Inflammatory macrophage treated with lipopolysaccharide for 4 hours (primary cell): ENCODE measurements at places on chromosomes 3 and 15.
A peak's percentile ranks its signal among the peaks of the same experiment; 100 is the strongest.

DNA sequence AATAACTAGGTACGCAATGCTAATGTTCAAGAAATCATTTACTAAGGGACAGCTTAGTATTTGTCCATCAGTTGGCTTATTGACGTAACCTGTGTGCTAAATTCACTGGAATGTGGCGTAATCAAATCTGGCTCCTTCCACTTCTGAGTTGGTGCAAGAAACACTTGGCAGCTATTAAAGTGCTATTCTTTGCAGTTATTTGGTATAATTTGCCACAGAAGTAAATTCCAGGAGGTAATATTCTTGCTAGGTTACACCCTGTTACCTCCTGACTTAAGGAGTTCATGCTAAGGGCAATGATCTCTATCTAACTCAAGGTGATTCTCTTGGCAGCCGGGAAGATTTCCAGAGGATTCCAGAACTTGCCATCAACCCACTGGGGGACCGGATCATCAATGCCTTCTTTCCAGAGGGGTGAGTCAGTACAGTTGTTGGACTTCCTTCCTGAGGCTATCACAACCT lies 25.5 kb downstream of the CHP1 start:
- DNase-seq = peak; percentile 73

GRCh38 chr3:47512416-47513124 lies 942 bp downstream of the ELP6 start:
- DNase-seq = peak; percentile 3

GRCh38 chr15:100111125-100112060 lies 230.4 kb downstream of the ADAMTS17 start:
- DNase-seq = no peak

- DNase-seq = no peak
These were observed 32.1 kb upstream of the RFTN1 start for GRCh38 chr3:16545413-16546185.

DNA sequence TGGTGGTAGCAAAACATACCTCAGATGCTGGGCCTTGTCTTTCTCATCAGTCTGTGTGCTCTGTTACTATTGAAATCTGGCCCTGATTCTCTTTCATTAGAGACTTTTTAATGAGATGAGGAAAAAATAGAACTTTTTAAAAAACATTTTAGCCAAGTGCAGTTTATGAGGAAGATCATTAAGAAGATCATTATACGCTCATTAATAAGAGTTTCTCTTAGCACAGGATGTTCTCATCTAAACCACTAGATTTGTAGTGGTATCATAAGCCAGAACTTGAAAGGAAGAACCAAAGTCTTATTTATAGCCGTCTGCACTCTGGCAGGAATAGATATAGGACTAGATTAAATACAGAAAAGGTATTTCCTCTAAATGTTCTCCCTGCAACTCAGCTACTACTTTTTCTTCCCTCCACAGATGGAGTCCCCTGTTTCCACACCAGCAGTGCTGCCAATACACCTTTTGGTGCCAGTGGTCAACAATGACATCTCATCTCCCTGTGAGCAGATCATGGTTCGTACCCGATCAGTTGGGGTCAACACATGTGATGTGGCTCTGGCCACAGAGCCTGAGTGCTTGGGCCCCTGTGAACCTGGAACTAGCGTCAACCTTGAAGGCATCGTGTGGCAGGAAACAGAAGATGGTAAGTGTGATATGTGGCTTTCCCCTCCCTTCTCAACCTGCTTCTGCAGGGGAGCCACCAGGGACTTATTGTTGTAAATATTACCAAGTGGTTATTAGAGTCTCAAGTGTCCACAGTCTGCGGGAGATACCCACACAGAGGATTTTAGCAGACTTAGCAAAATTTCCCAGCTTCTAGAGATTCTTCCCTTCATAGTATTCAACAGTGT lies 152.8 kb downstream of the RBPMS2 start:
- no peak for DNase-seq

- no peak for DNase-seq
These were observed 2.2 kb downstream of the LRRN1 start for GRCh38 chr3:3801494-3801841.

DNA sequence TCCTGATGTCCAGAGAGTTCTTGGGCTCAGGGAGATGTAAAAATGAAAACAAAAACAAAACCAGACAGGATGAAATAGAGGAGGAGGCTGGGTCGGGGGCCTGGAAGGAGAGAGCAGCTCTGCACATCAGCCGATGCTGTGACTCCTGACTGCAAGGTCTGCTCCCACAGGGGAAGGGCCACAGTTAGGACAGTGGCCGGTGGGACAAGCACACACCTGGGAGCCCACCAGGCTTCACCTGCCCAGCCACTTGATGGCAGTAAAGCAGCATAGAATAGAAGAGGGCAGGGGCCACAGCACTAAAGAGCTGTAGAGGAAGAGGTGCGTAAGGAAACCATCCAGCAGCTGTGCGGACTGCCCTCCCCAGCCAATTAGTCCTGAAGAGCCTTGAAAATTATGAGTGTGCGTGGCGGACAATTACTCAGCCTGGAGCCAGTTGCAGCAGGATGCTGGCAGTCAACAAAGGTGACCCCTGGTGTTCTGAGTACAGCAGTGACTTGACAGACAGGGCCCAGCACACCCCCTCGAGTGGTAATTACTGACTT lies 29.8 kb downstream of the ALS2CL start:
- DNase-seq = no peak

DNA sequence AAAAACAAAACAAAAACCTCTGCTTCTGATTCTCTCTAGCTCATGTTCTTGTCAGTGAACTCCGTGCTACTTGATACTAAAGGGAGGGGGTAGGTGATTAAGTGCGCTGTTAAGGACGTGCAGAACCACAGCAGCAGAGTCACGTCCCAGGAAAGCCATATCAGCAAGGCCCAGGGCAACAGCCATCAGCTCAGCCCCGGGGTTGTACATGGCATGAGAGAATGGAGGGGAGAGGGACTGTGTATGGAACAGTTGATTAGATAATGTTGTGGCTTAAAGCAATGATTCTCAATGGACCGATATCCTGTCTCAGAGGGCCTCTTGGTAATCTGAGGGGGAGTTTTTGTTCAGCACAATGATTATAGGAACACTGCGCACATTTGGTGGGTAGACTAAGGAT lies 27.6 kb downstream of the C2CD4A start:
- DNase-seq = no peak

DNA sequence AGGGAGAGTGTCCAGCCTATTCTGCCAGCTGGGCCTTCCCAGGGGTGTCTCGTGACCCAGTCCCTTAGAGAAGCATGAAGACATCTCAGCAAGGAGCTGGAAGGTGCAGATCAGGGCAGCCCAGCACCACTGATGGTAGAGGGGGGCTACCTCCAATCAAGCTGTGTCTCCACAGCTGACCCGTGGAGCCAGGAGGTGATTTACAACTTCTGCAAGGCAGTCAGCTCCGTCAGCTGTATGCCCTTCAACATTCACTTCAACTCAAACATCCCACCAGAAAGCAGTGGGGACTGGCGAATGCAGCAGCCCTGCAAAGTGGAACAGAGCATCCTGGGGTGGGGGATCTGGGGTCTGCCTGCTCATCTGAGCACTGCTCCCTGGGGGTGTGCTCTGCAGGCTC lies 32.6 kb upstream of the FRG2C start:
- DNase-seq = no peak

DNA sequence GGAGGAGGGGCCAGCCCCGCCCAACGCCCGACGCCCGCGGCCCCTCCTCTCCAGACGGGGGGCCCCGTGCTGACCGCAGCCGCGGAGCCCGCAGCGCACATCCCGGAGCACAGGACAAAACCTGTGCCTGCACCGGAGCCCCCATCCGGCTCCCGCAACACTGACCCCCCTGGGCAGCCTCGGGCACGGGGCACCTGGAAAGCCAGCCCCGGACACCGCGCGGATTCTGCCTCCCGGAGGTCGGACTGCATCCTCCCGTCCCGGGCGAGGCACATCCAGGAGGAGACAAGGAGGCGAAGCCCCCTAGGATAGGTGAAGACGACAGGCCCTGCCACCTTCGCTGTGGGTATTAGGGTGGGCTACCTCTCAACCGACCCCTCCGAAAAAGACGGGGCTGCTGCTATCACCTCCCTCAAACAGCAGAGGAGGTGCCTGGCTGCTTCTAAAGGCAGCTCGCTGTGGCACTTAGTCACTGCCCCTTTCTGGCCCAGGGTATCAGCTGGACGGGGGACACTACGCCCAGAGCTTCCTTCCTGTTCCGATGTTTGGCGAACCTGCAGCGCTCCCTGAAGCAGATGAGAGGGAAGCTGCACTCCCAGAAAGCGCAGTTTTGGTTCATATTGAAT lies 10.6 kb downstream of the XXYLT1 start:
- DNase-seq = peak; percentile 71

DNA sequence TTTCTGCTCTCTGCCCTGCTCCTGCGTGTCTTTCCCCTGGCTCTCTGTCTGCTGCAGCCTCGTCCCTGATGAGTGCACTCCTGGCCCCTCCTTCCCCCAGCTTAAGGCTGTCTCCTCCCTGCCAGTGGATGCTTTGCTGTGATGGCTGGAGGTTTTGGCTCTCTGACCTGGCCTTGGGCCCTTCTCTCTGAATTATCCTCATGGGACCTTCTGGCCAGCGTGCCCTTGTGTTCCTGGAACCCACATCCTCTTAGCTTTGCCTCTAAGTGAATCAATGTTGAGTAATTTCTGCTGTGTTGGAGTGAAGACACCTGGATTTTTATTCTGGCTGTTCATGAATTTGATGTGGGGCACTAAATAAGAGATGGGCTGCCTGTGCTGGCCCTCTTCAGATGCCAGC lies 9.8 kb upstream of the TNFAIP8L3 start:
- no peak for DNase-seq

- DNase-seq = peak; percentile 33
These were observed 118.2 kb downstream of the GADL1 start for GRCh38 chr3:30776186-30776815.

DNA sequence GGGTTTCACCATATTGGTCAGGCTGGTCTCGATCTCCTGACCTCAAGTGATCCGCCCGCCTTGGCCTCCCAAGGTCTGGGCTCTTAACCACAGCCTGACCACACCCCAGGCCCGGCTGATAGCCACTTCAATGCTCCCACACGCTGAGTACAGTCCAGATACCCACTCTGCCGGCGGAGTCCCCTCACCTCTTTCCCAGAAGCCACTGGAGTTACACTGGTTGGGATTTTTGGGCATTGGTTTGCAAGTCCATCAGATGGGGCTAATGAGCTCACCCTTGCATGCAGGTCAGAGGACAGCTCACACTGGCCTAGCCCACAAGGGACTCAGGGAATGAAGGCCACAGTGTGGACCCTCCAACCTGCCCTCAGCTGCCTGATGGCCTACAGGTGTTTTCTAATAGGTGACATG lies 60.1 kb downstream of the IQSEC1 start:
- peak; percentile 86 for DNase-seq

DNA sequence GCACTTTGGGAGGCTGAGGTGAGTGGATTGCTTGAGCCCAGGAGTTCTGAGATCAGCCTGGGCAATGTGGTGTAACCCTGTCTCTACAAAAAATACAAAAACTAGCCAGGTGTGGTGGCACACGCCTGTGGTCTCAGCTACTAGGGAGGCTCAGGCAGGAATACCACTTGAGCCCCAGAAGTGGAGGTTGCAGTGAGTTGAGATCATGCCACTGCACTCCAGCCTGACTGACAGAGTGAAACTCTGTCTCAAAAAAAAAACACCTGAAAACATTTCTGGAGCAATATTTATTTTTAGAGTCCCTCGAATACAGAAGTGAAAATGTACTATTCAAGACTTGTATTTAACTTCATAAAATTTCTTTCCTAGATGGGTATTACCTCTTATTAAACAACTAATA lies 4.6 kb downstream of the SPCS1 start:
- no peak for DNase-seq

DNA sequence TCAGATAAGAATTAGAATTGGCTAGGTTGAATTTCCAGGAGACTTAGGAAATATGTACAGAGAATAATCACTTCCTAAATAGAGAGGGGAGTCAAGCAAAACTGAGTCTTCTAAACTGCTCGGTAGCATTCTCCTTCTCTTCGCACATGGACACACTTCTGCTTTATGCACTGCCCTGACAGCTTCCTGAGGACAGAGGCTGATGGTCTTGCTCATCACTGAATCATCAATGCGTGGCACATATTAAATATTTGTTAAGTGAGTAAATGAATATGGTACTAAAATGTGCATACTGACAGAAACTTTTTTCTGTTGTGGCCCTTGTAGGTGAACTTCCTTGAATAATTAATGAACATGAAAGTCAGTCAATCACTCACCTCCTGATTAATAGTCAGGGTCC lies 315.5 kb downstream of the FHIT start:
- DNase-seq = peak; percentile 35

DNA sequence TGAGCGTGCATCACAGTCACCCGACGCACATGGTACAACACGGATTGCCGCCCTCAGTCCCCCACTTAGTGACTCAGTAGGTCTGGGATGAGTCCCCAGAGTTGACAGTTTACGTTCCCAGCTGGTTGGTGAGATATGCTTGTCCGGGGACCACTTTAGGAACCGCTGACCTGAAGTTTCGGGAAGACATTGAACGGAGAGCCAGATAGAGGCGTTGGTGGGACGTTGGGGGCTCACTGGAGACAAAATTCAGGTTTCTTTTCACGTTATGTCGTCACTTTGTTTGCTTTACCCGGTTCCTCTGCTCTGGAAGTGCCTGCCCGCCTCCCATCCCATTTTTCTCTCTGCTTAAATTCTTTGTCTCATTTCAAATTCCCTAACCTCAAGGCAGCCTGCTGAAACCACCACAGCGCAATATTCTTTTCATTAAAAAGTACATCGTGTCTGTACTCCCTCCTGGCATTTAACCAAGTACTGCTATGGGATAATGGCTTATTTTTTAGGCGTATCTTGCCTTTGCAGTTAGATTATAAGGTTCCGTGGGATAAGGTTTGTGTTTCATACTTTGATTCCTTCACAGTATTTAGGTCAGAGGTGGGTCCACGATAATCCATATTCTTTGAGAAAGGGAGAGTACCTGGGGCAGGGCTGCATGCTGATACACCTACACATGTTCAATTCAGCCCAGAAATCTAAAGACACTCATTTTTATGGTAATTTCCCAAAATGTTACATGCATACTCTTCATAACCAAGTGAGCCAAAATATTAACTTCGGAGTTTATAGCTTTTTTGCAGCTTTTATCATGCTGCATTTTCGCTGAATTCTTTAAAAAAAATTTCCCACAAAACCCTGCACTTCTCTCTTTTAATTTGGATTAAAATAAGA lies 921 bp downstream of the LMLN start:
- no peak for DNase-seq

DNA sequence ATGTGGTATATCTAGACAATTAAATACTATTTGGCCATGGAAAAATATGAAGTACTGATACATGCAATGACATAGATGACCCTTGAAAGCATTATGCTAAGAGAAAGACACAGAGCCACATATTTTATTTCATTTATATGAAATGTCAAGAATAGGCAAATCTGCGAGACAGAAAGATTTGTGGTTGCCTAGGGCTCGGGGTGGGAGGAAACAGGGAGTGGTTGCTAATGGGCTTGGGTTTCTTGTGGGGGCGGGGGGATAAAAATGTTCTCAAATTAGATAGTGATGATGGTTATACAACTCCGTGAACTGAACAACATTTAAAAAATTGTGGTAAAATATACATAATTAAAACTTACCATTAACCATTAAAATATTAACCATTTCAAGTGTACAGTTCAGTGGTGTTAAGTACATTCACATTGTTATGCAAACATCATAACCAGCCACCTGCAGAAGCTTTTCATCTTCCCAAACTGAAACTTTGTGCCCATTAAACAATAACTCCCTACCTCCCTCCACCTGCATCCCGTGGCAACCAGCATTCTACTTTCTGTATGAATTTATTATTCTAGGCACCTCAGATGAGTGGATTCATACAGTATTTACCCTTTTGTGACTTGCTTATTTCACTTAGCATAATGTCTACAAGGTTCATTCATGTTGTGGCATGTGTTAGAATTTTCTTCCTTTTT lies 24.3 kb upstream of the ANP32A start:
- DNase-seq = no peak

GRCh38 chr3:183331498-183331897 lies 78.4 kb downstream of the B3GNT5 start:
- DNase-seq = peak; percentile 61
